ENCODE measurements at places on chromosomes 6 and 20.

DNA sequence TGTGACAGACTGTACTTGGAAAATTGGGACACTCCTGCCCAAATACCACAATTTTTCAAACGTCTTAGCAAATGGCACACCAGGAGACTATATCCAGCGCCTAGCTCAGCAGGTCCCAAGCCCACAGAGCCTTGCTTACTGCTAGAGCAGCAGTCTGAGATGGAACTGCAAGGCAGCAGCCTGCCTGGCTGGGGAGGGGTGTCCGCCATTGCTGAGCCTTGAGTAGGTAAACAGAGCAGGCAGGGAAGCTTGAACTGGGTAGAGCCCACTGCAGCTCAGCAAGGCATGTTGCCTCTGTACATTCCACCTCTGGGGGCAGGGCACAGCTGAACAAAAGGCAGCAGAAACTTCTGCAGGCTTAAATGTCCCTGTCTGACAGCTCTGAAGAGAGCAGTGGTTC is 1003.3 kb upstream of the MAP3K7 start:
- DNase-seq: no peak

- DNase-seq: no peak
Measured at GRCh38 chr6:169391473-169392071, 137.9 kb upstream of the THBS2 start.

GRCh38 chr6:131909408-131910218 is 41.6 kb downstream of the CCN2 start:
- peak; percentile 36 for DNase-seq

- DNase-seq: no peak
Measured at GRCh38 chr6:77415706-77416105, 47.6 kb downstream of the HTR1B start.

DNA sequence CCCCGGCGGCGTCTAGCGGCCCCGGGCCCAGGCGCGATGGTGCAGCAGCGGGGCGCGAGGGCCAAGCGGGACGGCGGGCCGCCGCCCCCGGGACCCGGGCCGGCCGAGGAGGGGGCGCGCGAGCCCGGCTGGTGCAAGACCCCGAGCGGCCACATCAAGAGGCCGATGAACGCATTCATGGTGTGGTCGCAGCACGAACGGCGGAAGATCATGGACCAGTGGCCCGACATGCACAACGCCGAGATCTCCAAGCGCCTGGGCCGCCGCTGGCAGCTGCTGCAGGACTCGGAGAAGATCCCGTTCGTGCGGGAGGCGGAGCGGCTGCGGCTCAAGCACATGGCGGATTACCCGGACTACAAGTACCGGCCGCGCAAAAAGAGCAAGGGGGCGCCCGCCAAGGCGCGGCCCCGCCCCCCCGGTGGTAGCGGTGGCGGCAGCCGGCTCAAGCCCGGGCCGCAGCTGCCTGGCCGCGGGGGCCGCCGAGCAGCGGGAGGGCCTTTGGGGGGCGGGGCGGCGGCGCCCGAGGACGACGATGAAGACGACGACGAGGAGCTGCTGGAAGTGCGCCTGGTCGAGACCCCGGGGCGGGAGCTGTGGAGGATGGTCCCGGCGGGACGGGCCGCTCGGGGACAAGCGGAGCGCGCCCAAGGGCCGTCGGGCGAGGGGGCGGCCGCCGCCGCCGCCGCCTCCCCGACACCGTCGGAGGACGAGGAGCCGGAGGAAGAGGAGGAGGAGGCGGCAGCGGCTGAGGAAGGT is 715 bp downstream of the SOX12 start:
- DNase-seq: no peak

DNA sequence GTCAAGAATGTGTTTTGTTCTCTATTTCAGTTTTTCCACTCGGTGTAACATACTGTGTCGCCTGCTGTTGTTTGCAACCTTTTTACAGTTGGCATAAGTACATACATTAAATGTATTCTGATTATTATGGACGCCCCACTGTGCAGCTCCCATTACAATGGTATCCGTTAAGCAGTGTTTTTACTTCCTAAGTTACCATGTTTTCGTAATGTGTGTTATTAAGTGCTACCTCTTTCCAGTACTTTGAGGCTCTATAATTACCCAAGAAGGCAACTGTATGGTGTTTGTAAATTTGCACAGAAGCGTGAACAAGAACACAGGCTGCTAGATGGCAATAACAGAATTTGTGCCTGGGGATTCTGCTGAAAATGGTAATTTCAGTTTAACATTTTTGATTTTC is 568.0 kb upstream of the MARCKS start:
- no peak for DNase-seq

- no peak for DNase-seq
Measured at GRCh38 chr6:36290668-36291620, 21.1 kb downstream of the PNPLA1 start.

DNA sequence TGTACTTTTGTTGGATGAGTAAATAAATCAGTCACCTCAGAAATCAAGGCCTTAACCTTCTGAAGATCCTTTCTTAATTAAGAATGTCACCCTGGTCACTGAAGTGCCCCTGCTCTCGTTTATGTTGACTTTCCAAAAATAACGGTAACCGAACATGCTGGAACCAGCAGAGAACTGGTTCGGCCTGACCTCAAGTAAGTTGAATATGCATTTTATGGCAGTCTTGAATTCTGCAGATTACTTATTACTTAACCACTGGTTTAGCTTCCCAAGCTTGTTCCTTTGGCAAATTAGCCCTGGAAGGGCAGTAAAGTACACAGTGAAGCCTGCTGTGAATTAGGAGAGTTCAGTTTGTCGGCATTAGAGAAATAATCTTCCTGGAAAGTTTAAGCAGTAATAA is 12.2 kb downstream of the MAPRE1 start:
- DNase-seq: no peak

DNA sequence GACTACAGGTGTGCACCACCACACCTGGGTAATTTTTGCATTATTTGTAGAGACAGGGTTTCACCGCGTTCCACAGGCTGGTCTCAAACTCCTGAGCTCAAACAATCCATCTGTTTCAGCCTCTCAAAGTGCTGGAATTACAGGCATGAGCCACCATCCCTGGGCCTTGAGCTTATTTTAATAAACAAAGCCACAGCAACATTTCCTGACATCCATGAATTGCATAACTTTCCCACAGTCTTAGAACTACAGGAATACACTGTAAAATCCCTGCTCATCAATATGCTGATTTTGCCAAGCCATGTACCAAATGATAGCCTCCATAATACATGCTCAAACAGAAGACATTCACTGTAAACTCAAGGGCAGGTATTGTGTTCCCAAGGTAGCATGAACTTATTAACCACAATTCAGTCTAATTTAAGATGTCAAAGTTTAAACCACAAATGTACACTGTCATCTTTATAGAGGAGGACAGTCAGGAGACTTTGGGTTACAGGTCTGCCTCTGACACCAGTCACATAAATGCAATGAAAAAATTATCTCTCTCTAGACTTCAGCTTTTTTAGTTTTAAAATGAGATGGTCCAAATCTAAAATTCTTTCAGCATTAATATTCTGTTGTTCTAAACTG is 40.0 kb downstream of the NUDT3 start:
- DNase-seq: no peak

- no peak for DNase-seq
Measured at GRCh38 chr20:4445784-4446183, 275.9 kb upstream of the PRND start.

DNA sequence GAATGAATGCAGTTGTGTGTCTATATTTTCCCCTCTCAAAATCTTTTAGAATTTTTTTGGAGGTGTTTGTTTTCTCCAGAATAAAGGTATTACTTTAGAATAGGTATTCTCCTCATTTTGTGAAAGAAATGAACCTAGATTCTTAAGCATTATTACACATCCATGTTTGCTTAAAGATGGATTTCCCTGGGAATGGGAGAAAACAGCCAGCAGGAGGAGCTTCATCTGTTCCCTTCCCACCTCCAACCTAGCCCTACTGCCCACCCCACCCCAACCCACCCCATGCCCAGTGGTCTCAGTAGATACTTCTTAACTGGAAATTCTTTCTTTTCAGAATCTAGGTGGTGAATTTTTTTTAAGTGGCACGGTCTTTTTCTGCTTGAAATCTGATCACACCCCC is 127.8 kb downstream of the CD109 start:
- no peak for DNase-seq

- no peak for DNase-seq
Measured at GRCh38 chr6:122501475-122501874, 29.9 kb upstream of the SERINC1 start.

- DNase-seq: no peak
Measured at GRCh38 chr20:62557462-62557861, 81.7 kb upstream of the GATA5 start.

GRCh38 chr6:124080483-124080882 is 276.8 kb downstream of the NKAIN2 start:
- DNase-seq: no peak

GRCh38 chr20:57374931-57375651 is 16.1 kb upstream of the RBM38 start:
- DNase-seq: no peak

- DNase-seq: no peak
Measured at GRCh38 chr20:36479938-36480337, 61.4 kb upstream of the MYL9 start.

GRCh38 chr6:96823743-96824142 is 13.5 kb downstream of the GPR63 start:
- DNase-seq: no peak

DNA sequence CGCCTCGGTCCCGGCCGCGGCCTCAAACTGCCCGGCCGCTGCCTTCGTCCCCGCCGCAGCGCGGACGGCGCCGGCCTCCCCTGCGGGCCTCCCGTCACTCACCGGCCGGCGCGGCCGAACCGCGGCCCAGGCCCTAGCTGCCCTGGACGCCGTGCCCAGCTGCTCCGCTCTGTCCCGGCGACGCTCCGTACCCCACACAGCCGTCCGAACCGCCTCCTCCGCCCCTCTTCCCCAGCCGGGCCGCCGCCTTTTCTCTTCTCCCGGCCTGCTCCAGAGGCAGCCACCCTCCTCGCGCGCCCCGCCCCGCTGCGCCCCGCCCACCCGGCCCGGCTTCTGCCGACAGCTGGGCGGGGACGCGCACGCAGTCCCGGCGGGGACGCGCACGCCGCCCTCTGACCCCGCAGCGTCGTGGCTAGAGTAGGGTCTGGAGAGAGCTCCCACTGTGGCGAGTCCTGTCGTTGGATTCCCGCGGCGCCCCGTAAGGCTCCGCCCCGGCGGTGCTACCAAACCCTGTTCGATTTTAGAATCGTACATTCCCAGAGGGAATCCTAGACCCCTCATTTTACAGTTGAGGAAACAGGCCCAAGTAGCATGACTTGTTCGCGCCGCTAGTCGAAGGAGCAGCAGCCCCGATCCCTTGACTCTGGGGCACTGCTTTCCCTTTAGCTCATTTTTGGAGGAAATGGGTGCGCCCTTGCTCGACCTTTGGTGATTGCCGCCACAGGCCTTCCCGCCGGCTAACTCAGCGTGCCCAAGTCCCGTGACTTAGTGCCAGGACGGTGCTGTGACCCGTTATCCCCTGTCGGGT is at the start of gene FBXO30:
Gene FBXO30, minus strand, starts transcription at position 295 of the 808 bp plus-strand sequence. CDS start 8,390 bp downstream, outside the sequence.
- DNase-seq: peak; percentile 58

DNA sequence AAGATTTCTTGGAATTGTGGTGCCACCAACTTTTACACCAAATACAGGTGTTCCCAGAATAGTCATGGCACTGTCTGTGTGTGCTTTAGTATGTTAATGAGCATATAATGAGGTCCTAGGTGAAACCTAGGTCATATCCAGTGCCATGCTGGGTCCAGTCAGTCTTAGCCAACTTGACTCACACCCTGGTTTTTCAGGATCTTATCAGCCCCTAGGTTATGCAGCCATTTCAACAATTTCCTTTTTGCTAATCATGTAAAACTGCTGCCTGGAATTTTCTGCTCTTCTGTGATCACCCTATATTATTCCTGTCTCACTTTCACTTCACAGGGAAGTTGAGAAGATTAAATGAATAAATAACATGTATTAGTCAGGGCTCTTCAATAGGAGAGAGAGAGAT is 23.7 kb downstream of the SDHAF4 start:
- no peak for DNase-seq

GRCh38 chr20:6784210-6784631 is 16.7 kb downstream of the BMP2 start:
- DNase-seq: no peak
